ENCODE measurements at places on chromosomes 11 and 22.

GRCh38 chr11:70434813-70435278 lies 36.5 kb downstream of the CTTN start:
- no peak for DNase-seq

DNA sequence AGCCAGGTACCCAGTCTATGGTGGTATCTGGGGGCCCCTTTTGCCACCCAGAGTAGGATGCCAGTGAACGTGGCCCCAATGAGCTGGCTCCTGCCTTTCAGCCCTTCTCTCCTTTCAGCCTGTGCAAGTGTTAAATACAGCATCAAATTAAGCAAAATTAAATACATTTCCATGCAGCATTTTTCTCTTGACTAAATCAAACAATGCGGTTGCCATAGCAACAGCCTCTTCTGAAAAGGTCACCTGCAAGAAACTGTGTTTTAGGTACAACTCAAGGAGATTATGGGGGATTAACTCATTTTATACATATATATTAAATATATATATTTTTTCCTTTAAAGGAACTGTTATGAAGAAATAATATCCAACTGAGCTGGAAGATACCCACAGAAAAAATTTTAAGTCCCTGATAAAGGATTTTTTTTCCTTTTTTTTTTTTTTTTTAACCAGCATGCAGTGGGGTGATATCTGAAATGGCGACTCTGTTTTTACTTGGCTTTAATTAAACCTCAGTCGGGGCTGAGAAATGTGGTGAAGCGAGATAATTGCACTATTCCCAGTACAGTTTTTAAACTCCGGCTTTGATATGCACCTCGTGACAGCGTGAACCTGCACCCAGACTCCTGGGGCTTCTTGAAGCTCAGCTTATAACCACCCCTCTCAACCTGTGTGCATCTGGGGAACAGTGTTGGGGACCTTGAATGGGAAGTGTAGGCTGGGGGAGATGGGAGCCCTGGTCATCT lies 115.3 kb downstream of the PKNOX2 start:
- no peak for DNase-seq

GRCh38 chr11:22162756-22163155 lies 30.1 kb upstream of the ANO5 start:
- DNase-seq: no peak

DNA sequence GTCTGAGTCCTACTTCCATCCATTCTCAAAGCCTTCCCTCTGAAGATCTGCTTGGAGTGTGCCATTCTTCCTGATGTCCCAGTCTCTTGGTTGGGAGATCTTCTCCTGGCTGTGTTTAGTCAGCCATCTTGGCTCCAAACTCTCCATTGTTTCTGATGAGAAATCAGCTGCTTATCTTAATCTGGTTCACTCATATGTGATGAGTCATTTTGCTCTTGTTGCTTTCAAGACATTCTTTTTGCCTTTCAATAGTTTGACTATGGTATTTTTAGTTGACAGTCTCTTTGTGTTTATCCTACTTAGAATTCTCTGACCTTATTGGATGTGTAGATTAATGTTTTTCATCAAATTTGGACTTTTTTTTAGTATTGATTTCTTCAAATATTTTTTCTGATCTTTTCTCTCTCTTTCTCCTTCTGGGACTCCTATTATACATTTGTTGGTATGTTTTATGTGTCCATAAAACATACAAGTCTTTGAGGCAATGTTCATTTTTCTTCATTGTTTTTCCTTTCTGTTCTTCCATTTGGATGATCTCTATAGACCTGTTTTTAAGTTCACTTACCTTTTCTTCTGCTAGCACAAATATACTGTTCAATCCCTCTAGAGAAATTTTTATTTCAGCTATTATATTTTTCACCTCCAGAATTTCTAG lies 77.2 kb upstream of the CLPB start:
- DNase-seq: no peak

- no peak for DNase-seq
Observed at GRCh38 chr11:1843098-1843473, 4.3 kb downstream of the TNNI2 start.

DNA sequence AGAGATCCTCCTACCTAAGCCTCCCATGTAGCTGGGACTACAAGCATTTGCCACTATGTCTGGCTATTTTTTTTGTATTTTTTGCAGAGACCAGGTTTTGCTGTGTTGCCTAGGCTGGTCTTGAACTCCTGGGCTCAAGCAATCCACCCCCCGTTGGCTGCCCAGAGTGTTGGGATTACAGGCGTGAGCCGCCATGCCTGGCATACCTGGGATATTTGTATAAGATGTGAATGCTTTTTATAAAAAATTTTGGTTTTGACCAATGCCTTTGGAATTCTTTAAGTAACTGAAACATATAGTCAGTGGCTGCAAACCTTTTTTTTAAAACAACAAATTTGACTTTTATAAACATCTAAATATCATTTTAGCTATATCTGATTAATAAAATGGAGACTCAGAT lies 42.4 kb downstream of the ADAMTS8 start:
- no peak for DNase-seq

- DNase-seq: no peak
Observed at GRCh38 chr22:34842630-34843029, 223.3 kb upstream of the ISX start.

GRCh38 chr11:113664069-113664980 lies 41.8 kb downstream of the TMPRSS5 start:
- DNase-seq: no peak

DNA sequence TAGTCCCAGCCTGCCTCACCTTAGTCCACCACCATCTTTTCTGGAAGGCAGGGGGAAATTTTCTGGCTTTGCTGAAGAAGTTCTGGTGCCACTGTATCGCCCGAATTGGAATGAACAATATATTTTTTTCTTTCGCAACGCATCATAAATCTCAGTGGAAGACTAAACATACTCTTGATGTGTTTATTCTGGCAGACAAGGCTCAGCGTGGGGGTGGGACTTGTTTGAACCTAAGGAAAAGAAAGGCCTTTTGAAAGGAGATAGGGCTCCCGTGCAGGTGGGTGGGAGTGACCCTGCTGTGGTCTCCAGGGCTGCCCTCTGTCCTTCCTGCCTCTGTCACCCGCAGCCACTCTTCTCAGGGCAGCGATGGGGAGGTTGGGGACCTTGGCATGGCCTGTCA lies 42.5 kb downstream of the CD82 start:
- no peak for DNase-seq

GRCh38 chr22:25153961-25154666 lies 45.5 kb upstream of the CRYBB3 start:
- no peak for DNase-seq

DNA sequence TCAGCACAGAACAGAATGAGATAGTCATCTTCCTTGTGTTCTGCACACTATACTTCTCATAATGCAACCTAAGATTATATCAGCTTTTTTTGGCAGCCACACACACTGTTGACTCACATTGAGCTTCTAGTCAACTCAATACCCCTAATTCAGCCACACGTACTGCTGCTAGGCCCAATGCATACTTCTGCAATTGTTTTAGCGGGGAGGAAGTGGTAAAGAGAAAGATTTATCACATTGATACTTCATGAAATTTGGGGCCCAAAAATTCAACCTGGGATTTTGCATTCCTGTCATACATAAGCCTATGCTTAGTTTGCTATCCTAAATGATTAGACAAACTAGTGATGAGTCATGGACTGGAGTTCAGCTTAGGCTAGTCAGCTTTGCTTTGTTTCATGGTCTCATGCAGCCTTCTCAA lies 8.6 kb upstream of the UPB1 start:
- DNase-seq: no peak

GRCh38 chr22:23418159-23418788 lies 161.8 kb downstream of the IGLL1 start:
- no peak for DNase-seq

DNA sequence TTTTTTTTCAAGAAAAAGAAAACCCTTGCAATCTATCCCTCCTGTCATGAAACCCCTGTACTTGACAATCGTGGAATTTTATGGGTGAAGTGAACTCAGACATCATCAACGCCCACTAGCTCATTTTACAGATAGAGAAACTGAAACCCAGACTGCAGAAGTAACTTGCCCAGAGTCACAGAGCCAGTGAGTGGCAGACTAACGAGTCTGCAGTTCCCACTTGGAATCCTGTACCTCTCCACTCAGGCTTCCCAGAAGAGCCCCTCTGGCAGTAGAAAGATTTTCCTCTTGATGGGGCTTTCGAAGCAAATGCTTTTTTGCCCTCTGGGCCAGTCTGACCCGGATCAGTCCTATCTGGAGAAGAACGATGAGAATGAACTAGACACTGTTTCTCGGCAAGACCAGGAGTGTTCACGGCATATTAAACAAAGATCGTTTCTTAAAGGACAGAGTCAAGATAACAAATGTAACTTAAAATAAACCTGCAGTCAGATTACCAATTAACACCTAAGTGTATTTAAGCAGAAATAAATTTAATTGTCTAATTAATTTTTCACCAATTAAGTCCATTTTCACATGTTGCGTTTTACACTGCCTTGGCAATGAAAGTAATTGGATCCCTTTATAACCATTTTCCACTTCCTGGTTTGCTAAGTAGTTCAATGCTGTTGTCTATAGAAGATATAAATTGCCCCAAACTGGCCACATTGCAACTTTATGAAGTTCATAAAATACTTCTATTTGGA lies 61.3 kb upstream of the CREB3L1 start:
- DNase-seq: no peak

GRCh38 chr11:76217653-76218160 lies 11.4 kb upstream of the WNT11 start:
- peak; percentile 70 for DNase-seq

- no peak for DNase-seq
Observed at GRCh38 chr11:42595876-42596275, 715.9 kb upstream of the API5 start.

DNA sequence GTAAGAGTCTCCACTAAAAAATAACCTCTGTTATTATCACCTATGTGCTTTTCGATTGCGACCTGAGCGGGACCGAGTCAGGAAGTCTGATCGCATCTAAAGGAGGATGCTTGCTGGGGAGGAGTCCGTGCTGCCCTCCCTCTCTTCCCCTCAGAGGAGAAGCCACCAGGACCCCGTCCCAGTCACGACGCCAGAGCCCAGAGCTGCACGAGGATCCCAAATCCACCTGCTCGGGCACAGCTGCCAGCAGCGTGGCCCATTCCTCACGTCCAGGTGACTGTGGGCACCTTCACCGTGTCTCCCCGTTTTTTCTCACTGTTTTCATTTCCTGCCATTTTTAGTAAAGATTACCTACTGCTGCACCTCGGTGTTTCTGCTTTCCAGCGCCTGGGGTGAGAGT lies 390.3 kb downstream of the BRD1 start:
- no peak for DNase-seq

GRCh38 chr11:62482753-62483152 lies 63.9 kb downstream of the AHNAK start:
- DNase-seq: no peak

All from COR-L47 (cell line).